CD4-positive, alpha-beta T cell treated with Interleukin-17A for 4 hours (primary cell): ENCODE measurements at places on chromosomes 13 and 19.
A peak's percentile ranks its signal among the peaks of the same experiment; 100 is the strongest.

DNA sequence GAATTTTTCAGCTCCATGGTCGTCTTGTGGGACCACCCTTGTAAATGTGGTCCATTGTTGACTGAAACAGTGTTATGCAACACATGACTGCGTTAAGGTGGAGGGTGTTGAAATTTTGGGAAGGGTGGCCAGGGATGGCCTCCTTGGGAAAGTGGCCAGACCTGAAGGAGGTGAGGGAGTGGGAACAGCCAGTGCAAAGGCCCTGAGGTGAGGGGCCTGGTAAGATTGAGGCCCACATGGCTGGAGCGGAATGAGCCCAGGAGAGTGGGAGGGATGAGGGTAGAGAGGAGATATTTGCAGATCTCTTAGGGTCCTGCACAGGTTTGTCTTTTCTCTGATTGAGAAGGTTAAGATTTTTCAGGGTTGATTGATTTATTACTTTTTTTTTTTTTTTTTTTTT is 18.2 kb downstream of the SIPA1L3 start:
- no peak for DNase-seq

DNA sequence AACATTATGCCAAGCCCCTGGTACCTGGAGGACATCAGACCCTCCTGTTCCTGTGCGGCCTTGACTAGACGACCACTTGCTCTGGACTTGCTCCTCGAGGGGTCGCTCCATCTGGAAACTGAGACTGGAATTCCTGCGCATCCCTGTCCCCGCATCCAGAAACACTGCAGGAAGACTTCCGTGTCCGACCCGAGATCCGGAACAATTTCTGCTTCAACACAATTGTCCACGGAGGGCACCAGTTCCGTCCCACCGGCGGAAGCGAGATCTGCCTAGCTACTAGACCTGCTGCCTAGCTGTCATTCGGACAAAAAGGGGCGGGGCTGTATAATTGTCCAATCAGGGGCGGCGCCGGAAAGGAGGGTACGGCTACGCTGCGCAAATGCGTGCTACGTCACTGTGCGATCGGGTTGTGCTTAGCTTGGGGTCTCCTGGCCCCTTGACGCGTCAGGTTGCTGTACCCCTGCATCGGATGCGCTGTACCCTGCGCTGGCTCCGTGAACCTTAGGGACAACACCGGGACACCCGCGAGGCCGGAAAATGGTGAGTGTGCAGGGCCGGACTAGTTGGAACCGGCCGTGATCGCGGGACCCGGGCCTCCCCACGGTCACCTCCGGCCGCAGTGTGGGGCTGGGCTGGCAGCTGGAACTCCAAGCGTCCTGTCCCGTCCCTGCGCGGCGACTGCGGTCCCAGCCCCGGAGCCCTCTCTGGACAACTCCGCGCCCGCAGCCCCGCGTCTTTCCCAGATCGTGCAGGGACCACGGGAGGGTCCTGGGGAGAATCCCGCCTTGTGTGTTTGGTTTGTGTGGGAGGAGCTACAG is at the start of the genes ZNF490 and ZNF791:
Gene ZNF490 (minus strand): TSS at position 274 of the 821 bp plus-strand sequence. CDS start 133 bp downstream, at position 141.
Gene ZNF791 (plus strand): TSS at position 381 of the 821 bp plus-strand sequence. CDS start 160 bp downstream, at position 541.
- peak; percentile 96 for DNase-seq

DNA sequence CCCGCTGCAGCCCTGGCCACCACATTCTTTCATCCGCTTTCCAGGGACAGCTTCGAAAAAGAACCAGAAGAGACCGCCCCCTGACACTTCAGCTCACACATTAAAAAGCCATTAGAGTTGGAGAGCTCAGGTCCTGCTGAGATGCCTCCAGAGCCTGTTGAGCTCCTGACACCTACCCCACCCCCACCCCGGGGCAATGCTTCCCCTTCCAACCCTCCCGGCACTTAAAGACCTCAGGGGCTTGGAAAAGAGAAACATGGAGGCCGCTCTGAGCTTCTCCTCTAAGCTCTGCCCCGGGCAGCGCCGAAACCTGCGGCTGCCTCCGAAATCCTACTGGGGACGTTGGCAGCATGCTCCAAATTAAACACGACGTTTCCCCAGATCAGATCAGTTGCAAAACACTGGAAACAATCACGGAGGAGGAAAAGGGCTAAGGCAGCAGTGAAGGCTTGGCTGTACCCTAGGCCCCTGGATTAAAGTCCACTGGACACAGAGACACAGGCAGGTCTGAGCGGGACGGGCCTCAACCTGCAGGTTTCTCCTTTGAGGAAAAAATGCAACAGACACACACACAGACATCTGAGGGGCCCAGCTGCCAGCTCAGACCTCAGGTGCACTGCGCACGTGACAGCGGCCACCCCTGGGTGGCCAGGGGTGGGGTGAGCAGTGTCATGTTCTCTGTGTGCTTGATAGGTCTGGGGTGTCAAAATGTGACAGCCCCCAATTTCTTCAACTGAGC is 9.6 kb downstream of the SH3GL1 start:
- no peak for DNase-seq

DNA sequence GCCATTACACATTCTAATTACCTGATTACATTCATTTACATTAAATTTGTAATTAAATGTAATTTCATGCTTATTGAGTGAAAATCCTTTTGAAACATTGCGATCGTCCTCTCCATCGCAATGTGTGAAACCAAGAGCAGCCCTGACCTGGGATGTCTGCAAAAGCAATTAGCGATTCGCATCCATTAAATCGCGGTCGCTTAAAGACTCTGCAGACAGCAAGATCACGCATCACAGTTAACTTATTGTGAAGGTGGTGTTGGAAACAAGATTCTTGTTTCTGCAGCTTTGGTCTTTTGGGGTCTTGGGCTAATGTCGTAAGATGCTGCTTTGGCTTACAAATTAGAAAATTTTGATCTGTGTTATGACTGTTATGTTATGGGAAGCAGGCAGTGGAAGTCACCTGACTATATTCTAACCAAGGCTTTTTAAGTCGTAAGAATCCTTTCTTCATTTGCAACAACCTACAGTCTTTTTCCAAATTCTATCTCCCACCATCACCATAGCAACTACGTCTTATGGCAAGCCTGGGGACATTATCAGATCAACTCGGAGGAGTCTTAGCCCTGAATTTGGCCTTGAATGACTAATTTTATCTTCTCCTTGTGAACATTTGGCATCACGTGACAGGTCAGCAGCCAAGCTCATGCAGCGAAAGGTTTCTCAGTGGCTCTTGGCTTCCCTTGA is 142.8 kb upstream of the SOX1 start:
- no peak for DNase-seq

DNA sequence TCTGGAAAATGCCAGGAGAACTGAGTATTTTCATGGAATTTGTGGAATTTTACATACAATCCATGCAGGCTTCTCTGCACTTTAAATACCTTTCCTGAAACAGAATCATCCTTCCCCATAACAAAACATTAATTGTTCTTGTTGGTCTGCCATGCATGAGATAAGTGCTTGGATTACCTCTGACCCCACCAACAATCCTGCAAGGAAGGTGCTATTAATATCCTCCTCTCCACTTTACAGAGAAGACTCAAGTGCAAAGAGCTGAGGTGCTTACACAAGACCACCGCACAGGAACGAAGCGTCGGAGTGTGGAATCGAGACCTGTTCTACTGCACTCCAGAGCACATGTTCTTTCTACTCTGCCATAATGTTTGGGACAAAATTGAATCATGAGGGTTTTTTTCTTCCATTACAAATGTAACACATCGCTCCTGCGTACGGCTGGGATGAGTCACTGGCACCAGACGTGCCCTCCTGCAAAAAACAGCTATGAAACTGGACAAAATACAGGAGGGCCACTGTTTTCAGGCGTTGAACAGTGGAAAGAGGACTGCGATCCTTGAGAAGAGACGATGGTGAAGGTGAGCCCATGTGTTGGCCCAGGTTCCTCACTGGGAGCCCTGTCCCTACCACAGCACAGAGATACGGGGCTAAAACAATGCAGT is 12.9 kb upstream of the LRRC4B start:
- DNase-seq = no peak

GRCh38 chr19:54465426-54466109 is 2.0 kb upstream of the LENG9 start:
- DNase-seq = no peak

DNA sequence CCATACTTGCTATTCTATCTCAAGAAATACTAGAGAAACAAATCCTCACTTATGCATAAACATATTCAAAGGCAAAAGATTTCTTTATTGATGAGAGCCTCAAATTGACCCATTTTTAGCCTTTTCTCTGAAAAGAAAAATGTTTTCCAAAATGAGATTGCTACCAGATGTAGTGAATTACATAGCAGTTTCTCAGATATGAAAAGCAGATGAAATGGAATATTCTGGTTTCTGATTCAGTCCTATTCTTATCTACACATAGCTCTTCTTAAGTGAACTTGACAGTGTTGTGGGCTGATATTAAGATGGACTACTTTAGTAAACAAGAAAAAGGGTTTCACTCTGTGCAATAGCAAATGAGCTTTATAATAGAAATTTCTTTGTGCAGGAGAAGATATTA is 183.5 kb downstream of the DNAJC15 start:
- DNase-seq = no peak

GRCh38 chr13:113545931-113546516 is 38.5 kb upstream of the TFDP1 start:
- DNase-seq = no peak

DNA sequence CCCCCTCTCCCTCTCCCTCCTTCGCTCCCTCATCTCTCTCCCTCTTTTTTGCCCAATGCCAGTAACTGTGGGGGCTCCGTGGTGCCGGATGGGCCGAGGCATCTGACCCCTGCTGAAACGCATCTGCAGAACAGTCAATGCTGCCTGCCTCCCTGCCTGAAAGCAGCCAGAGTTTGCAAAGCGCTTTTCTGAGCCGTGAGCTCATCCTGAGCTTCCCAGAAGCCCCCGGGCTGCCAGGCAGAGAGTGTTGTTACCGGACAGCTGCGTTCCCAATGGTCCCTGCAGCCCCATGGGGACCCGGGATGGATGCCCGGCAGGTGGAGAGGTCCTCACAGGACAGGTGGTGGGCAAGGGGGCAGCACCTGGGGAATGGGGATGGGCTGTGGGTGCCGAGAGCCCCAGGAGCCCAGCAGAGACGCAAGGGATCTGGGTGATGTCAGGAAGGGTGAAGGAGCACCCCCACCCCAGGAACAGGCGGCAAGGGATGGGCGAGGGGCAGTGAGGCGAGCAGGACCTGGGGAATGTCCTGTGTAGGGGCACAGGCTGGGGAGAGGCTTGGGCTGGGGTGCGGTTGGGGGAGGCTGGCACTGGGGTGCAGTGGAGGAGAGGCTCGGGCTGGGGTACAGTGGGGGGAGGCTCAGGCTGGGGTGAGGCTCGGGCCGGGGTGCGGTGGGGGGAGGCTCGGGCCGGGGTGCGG is 33.0 kb downstream of the GPX4 start:
- DNase-seq = no peak

GRCh38 chr19:17860331-17860992 is 752 bp downstream of the RPL18A start:
- DNase-seq = no peak

DNA sequence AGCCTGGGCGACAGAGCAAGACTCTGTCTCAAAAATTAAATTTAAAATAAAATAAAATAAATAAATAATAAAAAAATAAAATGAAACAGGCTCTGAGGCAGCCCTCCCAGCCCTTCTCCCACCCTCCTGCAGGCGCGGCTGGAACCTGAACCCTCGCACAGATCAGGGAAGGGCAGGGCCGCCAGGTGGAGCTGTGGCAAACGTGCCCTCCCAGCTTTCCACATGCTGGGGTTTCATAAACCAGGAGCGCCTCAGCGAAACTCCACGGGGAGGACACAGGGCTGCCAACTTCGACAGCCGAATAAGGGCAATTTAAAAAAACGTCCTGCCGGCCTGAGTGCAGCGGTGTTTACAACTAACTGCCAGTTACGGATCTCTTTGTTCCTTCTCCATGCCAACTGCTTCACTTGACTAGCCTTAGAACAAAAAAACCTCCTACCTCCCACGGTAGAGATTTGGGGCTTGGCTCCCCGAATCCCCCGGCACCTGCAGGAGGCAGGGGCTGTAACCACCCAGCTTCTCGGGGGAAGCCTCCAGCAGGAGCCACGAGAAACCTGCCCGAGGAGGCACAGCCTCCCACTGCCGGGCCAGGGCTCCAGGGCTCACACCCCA is 15.9 kb downstream of the ZNF787 start:
- DNase-seq = peak; percentile 71

- DNase-seq = no peak
Observed at GRCh38 chr13:54133746-54134145, 1105.1 kb downstream of the OLFM4 start.

- no peak for DNase-seq
Observed at GRCh38 chr13:33582121-33582520, 235.8 kb upstream of the RFC3 start.

DNA sequence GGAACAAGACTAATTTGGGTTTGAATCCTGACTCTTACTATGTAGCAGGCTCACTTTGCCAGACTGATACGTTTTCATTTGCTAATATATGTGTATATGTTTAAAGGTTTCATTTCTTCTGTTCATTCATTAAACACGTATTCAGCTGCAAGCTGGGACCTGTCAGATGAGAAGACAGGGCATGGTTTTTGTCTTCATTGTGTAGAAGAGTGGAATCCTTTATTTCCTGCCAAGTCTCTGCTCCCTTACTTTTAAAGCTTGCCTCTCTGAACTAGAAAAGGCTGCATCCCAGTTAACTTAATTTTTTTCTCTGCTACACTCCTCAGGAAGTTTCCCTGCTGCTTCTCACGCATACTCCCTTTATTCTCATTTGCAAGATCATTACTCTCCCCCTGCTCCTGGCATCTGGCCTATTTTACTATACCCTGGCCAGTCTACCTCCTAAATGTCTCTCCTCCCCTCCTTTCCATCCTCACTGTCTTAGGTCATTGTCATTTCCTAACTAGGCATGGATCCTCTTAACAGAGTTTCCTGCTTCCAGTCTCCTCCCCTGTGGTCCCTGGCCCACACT is 141.0 kb upstream of the TMTC4 start:
- DNase-seq = no peak

DNA sequence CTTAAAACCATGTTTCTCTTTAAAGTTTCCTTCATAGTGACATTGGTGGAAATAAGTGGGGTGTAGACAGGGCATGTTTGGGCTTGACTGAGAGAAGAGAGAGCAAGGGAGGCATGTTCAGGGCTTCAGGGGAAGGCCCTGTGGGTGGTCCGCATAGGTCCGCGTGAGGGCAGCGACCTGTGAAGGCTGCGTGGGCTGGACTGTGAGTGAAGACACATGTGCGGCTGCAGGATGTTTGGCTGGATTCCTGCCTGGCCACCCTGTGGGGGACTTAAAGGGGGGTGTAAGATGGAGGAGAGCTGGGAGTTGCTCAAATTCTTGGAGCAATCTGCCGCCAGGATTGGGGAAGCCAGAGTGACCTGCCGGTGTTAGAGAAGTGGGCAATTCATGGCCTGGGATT is 23.8 kb upstream of the KLF12 start:
- no peak for DNase-seq

DNA sequence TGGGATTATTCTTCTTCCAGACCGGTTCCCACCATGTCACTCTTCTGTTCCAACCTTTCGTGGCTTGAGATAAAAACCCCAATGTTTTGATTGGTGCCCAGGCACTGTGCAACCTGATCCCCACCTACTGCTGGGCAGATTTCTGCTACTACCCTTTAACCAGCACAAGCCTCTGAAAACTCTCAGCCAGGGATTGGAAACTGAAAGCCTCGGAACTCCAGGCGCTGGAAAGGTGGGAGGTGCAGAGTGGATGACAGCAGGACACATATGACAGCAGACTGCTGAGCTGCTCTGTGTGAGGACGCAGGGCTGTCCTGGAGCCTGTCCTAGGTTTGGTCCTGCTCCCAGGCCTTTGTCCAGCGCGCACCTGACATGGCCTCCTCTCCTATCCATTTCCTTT is 68.5 kb upstream of the GTF3A start:
- DNase-seq = no peak

GRCh38 chr13:112738606-112739005 is 48.8 kb downstream of the ATP11A start:
- DNase-seq = no peak

- DNase-seq = no peak
Observed at GRCh38 chr13:93847162-93847561, 620.6 kb downstream of the GPC6 start.
